IPS DF 6.9 (cell line): ENCODE measurements at places on chromosomes 7 and 10.
A peak's percentile ranks its signal among the peaks of the same experiment; 100 is the strongest.

- no peak for DNase-seq
These were observed 379.6 kb downstream of the TNS3 start for GRCh38 chr7:47202146-47202783.

DNA sequence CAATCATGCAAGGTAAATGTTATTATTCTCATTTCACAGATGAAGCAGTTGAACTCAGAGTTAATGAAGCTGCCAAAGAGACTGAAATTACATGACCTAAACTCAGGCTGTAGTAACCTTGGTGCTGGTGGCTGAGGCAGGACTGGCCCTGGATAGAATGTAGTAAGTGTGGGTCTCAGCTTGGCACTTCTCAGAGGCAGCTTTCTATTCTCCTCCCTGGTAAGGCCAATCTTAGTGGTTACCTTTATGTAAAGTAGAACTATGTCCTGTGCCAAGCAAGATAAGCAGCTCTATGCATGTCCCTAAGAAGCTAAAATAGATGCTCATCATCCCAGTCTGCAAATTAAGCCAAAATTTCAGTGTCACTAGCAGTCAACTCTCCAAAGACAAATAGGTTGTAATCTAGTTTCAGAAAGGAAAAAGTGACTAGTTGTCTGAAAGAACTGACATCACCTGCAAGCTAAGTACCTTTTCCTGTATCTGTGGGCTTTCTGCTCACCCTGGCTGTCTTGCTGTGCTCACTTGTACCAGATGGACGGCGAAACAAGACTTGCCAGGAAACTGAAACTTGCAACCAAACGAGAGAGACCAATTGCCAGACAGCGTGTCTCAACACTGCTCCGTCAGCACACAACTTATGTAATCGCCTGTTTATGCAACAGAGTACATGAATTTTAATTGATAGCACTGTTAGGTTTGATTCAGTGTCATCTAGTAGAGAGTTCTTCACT lies 43.7 kb downstream of the CH25H start:
- DNase-seq: no peak

- DNase-seq: no peak
These were observed 1155.1 kb upstream of the SORCS1 start for GRCh38 chr10:108319434-108320222.

DNA sequence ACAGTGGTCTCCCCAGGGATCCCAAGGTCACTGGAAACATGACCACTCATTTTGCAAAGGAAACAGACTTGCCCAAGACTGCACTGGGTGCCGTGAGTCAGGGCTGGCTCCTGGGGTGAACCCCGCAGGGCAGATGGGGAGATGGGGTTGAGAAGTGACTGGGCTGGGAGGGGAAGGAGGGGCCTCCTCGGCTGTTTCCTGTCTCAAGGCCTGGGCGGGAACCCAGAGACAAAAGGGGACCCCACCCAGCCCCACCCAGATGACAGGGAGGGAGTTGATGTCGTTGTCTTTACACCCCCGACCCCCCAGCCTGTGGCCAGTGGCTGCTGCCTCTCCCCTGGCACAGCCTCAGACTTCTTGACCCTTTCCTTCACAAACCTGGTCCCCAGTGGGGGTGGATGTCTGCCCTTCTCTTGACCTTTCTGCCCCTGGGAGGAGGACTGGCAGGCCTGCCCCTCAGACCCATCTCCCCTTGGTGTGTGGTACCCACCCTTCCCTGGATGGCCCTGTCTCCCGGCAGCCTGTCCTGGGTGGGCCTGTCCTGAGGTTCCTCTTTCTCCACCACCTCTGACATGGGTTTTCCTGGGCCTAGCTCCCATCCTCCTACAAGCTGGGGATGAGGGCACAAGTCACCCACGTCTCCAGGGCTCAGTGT lies 1.4 kb downstream of the MYO1G start:
- DNase-seq: no peak

GRCh38 chr7:112665709-112666108 lies 124.5 kb downstream of the TMEM168 start:
- DNase-seq: no peak

GRCh38 chr7:124422081-124422480 lies 343.5 kb downstream of the GPR37 start:
- no peak for DNase-seq

DNA sequence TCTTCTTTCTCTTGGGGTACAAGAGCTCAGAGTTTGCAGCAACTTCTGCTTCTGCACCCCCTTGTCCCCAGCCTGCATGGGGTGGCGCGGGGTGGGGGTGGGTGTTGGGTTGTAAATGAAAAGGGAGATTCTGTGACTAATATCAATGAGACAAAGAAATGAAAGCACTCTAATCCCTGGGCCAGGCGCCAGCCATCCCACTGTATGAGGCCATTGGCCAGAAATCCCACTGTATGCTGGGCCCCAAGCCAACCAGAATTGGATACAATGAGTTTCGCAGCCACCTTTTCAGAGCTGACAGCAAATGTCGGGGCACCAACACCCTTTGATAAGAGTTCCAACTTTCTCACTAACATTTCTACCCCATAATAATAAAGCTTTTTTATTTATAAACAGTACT lies 10.9 kb upstream of the PTN start:
- DNase-seq: no peak

DNA sequence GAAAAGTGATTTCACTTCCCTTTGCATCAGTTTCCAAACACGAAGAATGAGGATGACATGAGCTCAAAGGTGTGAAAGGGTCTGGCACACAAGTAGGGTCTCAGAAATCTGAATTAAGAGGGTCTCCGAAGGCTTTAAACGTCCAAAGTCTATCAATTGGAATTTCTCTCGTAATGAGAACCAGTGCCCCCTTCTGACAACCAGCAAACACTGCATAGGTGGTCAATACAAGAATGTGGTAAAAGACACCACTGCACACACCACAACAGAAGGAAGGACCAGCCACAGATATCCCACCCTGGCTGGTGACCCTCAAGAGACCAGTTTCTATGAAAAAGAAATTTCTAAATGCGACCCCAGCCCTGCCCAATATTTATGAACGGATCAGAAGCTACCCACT lies 78.1 kb downstream of the CALN1 start:
- DNase-seq: no peak

DNA sequence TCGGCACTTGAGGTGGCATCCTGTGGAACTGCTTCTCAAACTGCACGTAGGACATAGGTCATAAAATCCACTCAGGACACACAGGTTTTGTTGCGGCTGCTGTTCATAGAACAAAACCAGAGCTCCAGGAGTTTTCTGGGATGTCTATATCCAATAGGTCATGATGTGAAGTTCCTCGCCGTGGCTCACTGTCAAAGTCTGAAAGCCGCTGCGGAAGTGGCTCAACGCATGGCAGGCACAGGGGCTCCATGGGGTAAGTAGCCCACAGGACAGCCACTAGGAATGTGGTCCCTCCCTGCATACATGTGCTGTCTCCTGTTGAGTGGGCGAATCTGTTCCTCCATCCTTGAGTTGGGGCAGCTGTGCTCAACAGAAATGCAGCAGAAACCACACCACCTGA lies 72.2 kb downstream of the PRKAG2 start:
- DNase-seq: no peak

DNA sequence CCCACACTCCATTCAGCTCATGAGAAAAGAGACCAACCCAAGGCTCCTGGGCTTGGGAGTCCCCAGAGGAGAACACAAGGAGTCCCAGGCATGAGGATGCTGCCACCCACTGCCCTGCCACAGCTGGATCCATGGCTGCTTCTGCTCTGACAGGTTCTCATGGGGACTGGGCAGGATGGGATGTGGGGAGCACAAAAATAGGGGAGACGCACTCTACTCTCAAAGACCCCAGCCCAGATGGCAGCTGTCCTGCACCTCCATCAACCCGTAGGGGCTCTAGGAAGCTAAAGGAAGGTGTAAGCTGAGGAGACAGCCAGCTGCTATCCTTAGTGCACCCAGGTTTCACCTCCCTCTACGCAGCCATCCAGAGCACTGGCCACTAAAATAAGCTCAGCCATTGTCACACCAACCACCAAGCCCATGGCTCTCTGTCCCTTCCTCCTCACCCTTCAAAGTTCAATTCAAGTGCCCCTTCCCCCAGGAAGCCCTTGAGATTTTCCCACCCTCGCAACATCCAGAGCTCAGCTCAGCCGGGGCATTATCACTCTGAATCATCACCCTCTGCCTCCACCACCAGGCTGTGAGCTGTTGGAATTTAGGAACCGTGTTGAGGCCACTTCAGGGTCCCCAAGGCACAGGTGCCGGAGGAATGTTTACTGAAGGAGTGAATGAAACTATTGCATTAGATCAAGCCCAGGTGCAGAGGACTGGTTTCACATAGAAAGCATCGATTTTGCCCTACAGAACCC lies 142.1 kb downstream of the GRID1 start:
- no peak for DNase-seq

GRCh38 chr10:127556916-127557315 lies 7.8 kb downstream of the NPS start:
- peak; percentile 47 for DNase-seq

- no peak for DNase-seq
These were observed 573.6 kb downstream of the DNAJB6 start for GRCh38 chr7:157910446-157910845.

GRCh38 chr7:121259826-121260225 lies 69.0 kb upstream of the WNT16 start:
- DNase-seq: no peak

DNA sequence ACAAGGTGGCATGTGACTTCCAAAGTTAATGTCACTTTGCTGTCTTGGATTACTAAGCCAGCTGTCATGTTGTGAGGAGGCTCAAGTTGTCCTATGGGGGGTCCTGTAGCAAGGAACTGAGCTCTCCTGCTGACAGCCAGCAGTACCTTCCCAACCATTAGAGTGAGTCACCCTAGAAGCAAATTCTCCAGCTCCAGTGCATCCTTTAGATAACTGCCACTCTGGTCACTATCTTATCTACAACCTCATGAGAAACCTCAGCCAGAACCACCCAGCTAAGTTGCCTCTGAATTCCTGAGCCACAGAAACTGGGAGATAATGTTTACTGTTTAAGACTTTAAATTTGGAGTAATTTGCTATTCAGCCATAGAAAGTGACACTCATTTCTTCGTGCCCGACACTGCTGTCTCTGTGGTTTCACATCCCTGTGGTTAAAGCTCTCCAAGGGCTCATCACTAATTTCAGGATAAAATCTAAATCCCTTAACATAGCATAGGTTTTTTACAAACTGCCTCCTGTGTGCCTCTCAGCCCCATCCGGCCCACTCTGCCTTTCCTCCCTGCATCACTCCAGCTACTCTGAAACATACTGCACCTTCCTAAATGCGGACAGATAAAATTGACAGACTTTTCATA lies 83.5 kb downstream of the PRR15 start:
- no peak for DNase-seq

- no peak for DNase-seq
These were observed 666 bp downstream of the TMEM139 start for GRCh38 chr7:143285470-143285778.

DNA sequence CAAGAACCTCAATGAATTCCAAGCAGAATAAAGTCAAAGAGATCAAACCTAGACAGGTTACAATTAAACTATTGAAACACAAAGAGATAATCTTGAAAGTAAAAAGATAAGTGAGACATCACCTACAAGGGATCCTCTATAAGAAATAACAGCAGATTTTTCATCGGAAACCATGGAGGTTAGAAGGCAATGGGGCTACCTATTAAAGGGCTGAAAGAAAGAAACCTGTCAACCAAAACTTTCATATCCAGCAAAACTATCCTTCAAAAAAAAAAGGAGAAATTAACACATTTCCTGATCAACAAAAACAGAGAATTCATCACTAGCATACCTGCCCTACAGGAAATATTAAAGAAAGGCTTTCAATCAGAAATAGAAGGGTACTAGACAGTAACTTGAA lies 244.9 kb downstream of the ARHGAP12 start:
- DNase-seq: no peak

GRCh38 chr7:66099232-66099550 lies 15.5 kb upstream of the CRCP start:
- DNase-seq: no peak

- DNase-seq: no peak
These were observed 57.4 kb upstream of the BAIAP2L1 start for GRCh38 chr7:98458090-98458875.

GRCh38 chr7:2237109-2237602 lies 4.4 kb upstream of the MAD1L1 start:
- DNase-seq: no peak

DNA sequence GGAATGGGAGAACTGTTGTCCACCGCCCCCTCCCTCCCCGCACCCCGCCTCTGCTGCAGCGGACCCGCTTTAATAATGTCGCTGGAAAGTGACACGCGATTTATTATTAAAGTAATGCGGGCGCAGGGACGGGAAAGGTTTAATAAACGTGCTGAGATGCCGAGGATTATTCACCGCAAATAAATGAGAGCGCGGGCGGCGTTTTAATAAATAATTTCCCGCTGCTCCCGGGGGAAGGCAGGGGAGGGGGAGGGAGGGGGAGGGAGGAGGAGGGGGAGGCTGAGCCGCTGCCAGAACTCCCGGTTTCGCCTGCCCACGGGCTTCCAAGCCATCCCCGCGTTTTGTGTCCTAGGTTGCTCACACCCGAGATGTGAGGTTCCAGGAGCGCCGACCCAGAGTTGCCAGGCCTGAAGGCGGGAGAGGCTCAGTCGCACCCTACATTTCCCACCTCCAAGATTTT lies 5.1 kb downstream of the KAZALD1 start:
- no peak for DNase-seq

DNA sequence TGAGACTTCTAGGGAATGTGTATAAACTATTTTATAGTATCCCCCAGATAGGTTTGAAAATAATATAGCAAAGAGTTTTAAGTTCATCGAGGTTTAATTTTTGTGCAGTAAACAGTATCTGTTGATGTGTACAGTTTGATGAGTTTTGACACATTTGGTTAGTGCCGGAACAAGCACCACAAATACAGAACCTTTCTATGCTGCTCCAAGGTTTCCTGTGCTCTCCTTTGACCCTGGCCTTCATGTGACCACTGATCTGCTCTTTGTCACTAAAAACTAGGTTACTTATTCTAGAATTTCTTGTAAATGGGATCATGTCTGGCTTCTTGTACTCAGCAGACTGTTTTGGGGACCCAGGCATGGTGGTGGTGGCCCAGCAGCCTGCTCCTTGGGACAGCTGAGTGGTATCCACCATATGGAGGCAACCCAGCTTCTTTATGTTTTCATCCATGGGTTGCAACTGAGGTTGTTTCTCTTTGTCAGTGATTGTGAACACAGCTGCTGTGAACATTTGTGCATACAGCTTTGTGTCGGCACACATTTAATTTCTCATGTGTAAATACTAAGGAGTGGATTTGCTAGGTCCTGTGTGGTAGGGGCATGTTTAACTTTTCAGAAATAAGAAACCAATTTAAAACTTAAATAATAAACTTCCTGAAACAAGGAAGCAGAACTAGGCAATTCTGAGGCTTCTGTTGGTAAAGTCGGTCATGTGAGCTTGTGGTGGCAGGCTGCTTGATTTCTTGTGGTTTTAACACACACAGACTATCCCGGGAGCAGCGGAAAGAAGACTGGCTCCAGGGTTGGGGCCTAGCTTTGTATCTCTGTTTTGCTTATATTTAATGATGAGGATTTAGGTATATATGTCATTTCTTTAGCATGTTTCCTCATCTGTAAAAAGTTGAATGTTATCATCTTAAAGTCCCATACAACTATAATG lies 219.4 kb downstream of the ABCA13 start:
- no peak for DNase-seq

GRCh38 chr7:108561047-108561619 lies 8.4 kb downstream of the THAP5 start:
- no peak for DNase-seq

- no peak for DNase-seq
These were observed at the start of gene RHOBTB1 for GRCh38 chr10:60944058-60944909. RHOBTB1 (minus strand) TSS chr10:60944185; CDS start chr10:60911542, 32,643 bp downstream.

- no peak for DNase-seq
These were observed 7.7 kb downstream of the CASP2 start for GRCh38 chr7:143295870-143296269.
